NCI-H2081 treated with DMSO at 0.1 percent for 48 hours (cell line): ENCODE measurements at places on chromosomes 3 and 15.

GRCh38 chr3:124116906-124117305 is 125.0 kb upstream of the ROPN1 start:
- DNase-seq: no peak

DNA sequence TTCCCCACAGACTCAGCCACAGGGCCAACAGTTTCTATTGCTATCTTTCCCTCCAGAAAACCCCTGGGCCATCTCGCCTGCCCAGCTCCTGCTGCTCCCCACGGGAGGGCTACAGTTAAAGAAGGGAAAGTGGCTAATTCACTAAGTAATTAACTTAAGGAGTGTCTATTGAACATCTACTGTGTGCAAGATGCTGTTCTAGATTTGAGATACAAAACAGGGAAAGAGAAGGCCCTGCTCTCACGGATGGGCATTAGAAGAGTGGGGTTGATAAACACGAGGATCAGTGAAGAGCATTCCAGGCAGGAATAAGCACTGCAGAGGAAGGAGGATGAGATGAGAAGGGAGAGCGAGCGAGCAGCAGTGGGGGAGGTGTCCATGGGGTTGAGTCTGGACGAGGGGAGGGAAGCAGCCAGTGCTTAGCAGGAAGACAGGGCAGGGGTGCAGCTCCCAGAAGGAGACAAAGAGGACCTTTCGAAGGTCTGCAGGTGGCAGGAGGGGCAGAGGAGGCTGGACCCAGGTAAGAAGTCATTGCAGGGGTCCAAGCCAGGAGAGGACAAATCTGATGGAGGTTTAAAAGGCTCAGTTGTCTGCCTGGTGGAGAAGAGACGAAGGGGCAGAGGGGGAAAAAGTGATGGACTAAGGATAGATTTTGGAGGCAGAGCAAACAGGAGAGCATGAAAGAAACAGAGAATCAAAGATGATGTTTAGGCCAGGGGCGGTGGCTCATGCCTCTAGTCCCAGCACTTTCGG is 64.7 kb downstream of the KLF15 start:
- no peak for DNase-seq

DNA sequence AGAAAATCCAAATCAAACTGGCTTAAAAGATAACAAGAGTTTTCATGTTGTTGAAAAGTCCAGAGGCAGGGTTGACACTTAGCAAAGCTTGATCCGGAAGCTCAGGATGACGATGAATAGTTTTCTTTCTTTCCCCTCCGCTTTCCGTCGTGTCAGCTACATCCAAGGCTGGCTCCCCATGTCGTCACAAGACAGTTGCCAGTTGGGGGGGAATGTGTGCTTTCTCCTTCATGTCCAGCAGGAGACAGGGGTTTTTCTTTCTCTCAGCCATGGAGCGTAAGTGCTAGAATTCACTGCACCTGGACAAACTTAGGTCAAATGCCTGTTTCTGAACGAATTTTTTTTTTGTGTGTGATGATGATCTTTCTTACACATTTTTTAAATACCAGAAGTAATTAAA is 273.8 kb upstream of the RGMA start:
- DNase-seq: no peak

GRCh38 chr3:14216257-14217048 is 37.8 kb downstream of the LSM3 start:
- no peak for DNase-seq

DNA sequence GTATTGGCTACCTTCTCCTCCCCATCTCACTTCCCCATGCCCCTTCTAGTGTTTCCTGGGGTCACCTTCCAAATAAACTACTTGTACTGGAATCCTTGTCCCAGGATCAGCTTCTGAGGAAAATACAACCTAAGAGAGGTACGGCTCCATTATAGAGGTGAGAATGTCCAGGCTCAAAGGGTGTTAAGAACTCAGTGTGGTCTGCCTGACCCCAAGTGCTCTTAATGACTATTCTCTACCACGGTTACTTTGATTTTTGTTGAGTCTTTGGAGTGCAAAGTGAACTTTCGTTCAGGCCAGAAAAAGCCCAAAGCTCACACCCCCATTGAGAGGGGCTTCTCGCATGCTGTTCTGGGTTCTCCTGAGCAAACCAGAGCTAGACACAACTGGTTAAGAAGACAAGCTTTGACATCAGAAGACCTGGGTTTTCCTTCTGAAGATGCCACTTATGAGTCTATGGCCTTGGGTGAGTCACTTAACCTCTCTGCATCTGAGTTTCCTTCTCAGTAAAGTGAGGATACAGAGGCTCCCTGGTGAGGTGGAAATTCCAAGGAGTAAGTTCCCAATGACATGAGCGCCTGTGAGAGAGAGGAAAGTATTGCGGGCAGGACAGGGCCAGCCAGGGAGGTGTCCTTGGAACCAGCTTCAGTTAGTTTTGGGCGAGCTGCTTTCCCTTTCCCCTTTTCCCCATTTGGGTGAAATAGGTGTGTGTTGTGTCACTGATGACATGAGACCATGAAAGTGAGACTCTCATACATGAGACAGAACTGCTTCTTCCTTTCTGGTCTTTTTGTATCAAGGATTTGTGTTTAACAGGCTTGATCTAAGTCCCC is 475.0 kb upstream of the PROK2 start:
- no peak for DNase-seq

- no peak for DNase-seq
Observed at GRCh38 chr3:111519178-111519855, 22.7 kb upstream of the CD96 start.

GRCh38 chr3:172905451-172905850 is 154.9 kb downstream of the ECT2 start:
- DNase-seq: no peak

- no peak for DNase-seq
Observed at GRCh38 chr15:73956743-73957135, 30.5 kb downstream of the LOXL1 start.

DNA sequence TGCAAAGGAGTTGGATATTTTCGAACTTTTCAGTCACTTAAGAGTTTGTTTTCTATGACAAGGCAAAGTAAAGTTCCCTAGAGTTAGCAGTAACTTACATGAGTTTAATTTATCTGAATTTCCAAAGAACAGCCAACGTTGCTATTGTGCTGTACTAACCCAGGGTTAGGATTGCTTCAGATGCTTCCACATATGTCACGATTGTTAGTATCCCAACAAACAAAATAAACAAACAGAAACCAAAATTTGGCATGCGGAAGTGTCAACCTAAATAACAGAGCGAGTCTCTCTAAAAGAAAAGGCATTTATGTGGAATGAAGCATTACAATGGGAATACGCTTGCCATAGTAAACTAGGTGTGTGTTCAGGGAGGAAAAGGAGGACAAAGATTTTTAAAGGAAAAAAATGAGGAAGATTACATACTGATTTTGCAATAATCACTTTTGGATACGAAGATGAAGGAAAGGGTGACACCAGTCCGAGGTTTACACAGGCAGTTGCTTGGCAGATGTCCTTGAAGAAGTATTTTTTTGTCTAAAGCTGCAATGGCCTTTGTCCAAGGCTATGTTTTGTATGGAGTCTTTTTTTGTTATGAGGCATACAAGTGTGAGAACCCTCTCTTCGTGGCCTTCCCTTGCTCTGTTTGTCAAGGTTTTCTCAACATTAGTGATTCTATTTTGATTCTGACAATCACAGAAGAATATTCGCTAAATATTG is 267.9 kb downstream of the GABRG3 start:
- DNase-seq: no peak

DNA sequence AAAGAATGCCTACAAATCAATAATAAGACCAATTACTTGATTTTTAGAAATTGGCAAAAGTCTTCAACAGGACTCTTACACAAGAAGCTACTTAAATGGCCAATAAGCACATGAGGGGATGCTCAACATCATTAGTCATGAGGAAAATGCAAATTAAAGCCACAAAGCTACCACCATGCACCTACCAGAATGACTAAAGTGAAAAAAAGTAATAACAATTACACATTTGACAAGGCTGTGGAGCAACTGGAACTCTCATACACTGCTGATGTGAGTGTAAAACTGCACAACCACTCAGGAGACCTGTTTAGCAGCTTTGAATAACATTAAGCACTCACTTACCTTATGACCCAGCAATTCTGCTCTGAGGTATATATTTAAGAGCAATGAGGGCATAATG is 68.4 kb downstream of the PPCDC start:
- DNase-seq: no peak

- no peak for DNase-seq
Observed at GRCh38 chr3:31284776-31285175, 247.9 kb upstream of the STT3B start.

DNA sequence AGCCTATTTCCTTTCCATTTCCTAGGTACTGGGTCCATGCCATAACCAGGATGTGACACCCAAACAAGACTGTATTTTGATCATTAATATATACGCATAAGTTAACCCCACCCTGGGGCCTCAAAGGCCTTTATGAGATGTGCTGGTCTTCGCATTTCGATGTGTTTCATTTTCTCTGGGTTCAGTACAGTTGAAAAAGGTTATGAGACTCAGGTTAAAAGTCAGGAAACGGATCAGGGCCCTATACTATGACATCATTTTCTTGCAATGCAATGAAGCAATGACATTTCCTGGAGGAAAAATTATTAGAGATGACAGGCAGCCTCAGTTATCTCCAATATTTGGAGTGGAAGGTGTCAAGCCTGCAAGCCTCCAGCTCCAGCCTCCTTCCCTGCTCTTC is 31.7 kb downstream of the TMEM212 start:
- no peak for DNase-seq

- no peak for DNase-seq
Observed at GRCh38 chr3:45607790-45608189, 13.2 kb downstream of the LIMD1 start.

- no peak for DNase-seq
Observed at GRCh38 chr3:64460141-64460730, 227.6 kb downstream of the ADAMTS9 start.
